Inflammatory macrophage treated with lipopolysaccharide for 4 hours (primary cell): ENCODE measurements at places on chromosomes 6 and 20.

DNA sequence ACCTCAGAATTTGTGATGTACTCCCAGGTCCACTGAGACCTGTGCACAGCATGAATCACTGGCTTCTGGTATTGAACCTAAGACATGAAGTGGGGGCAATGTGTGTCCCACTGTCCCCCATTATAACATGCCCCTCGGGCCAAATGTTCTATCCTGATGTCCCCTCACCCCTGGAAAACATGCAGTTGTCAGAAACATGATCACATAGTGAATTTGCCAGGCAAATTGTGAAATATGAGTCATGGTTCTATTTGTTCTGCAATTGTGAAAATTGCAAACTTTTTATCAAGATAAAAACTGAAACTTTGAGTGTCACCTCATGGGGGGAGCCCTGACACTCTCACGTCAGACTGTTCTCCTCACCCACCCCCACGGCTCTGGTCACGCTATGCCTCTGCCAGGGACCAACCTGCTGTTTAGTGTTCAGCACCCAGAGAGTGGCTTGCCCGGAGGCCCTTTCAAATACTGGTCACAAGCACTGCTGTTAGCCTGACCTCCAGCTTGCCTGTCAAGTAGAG, 305.3 kb downstream of the CLIC5 start:
- peak; percentile 99 for DNase-seq

DNA sequence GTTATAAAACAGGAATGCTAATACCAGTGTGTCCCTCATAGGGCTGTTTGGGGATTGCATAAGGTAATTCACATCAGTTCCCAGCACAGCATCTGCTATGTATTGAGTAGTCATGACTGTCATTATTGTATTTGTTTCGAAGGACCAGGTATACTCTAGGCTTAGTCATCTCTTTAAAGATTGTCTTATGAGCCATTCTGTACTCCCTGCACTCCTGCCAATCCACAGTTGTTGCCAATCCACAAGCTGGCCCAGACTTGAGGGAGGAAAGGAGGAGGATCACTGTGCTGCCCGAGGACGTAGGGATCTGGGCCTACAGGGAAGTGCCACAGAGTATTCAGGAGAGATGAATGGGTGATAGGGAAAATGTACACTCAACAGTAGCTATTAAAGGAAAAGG, 113.0 kb upstream of the TIAM2 start:
- no peak for DNase-seq

DNA sequence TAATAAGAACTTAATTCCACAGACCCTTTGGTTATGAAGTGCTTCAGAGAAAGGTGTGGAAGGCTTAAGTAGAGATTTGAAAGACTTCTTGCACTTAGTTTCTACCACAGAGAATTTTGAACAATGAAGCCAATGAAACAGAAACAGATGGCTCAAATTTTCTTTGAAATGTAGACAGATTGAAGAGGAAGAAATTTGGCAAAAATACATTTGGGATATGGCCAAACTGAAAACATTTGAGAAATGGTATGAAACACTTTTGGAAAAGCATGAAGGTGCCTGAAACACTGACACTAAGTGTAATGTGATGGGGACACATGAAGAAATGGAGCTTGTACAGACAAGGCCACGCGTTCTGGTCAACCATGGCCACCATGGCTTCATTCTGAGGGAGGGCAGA, 272.4 kb upstream of the EXOC2 start:
- no peak for DNase-seq

DNA sequence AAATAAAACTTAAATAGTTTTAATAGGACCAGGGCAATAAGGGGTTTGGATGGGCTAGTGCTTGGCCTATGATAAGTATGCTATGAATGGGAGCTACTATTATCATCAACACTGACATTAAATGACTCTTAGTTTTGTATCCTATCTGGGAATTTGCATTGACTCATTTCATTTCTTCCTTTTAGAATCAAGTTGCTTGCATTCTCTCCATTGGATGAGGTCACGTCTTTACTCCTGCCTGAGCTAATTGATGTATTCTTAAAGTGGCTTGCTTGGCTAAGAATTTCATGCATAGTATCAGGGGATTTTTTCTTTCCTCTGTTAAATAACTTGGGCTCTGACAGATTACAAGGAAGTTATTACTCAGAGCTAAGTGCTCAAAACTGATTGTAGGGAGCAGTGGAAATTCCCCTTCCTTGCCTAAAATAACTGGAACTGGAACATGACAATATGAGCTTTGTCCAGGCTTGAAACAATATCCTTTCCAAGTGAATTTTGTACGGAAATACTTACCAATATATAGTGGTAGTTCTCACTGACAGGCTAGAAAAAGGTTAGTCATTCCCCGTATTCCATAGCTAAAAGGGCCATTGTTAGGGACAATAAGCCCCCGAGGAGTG, 169.9 kb downstream of the BCAS1 start:
- peak; percentile 91 for DNase-seq

DNA sequence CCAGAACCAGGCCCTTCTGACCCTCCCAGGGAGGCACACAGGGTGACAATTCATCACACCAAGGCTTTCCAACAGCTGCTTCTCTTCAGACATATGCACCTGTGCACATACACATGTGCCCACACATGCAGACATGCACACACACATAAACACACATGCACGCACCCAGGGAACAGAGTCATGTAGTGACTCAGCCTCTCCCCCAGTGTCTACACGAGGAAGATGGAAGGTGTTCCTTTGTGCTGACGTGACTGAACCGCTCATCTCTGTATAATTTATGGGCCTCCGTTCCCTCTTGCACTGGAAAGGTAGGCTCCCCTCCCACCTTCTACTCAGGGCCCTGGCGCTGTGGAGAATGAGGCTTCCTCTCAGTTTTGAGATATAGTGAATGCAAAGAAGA, 23.8 kb upstream of the PLEKHG1 start:
- DNase-seq = no peak

DNA sequence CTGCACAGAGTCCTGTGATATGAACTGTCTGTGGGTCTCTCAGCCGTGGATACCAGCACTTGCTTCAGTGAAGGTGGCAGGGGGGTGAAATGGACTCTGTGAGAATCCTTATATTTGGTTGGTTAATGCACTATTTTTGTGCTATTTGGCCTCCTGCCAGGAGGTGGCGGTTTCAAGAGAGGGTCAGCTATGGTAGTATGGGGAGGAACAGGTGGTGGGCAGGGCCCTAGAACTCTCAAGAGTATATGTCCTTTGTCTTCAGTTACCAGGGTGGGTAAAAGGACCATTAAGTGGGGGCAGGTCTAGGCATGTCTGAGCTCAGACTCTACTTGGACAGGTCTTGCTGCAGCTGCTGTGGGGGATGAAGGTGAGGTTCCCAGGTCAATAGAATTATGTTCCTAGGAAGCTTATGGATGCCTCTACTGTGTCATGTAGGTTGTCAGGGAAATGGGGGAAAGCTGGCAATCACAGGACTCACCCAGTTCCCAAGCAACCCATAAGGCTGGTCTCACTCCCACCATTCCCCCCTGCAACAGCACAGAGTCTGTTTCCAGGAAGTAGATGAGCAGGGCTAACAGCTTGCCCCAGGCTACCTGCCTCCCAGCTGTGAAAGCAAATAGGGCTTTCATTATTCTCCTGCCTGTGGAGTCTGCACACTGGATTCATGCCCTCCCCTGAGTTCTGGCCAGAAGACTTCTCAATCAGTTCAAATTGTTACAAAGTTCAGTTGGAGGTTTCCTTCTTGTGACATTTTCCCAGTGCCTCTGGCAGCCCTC, 56.8 kb upstream of the PHIP start:
- DNase-seq = no peak

GRCh38 chr6:28105245-28105639, 19.2 kb upstream of the ZSCAN16 start:
- no peak for DNase-seq

- peak; percentile 46 for DNase-seq
Observed at GRCh38 chr6:2196079-2196679, 49.2 kb downstream of the GMDS start.

GRCh38 chr20:63103402-63104311, 96.9 kb upstream of the BHLHE23 start:
- DNase-seq = no peak

DNA sequence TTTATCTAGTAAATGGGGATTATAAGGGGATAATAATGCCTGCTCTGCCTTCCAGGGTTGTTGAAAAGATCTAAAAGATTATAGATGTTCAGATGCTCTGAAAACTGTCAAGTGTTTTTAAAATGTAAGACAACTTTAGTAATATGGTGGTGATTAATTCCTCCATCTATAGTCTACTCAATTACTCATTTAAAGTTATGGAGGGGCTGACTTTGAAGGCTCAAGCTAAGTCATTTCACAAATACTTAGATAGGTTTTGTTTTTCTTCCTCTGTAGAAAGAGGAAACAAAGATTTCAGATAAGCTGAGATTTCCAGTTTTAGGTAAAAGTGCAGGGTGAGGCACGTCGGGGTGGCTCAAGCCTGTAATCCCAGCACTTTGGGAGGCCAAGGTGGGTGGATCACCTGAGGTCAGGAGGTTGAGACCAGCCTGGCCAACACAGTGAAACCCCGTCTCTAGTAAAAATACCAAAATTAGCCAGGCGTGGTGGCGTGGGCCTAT, 50.5 kb upstream of the PIM1 start:
- DNase-seq = no peak

GRCh38 chr20:23349338-23350195, 1.0 kb upstream of the NXT1 start:
- DNase-seq = peak; percentile 38
